ENCODE measurements at places on chromosomes 6 and 20.
A peak's percentile ranks its signal among the peaks of the same experiment; 100 is the strongest.

- no peak for DNase-seq
Observed at GRCh38 chr6:119308991-119309657, 40.4 kb downstream of the MAN1A1 start.

GRCh38 chr6:36268478-36269275 is 1.2 kb upstream of the PNPLA1 start:
- peak; percentile 47 for DNase-seq

- peak; percentile 95 for DNase-seq
Observed at GRCh38 chr20:49701241-49701790, 12.4 kb downstream of the B4GALT5 start.

DNA sequence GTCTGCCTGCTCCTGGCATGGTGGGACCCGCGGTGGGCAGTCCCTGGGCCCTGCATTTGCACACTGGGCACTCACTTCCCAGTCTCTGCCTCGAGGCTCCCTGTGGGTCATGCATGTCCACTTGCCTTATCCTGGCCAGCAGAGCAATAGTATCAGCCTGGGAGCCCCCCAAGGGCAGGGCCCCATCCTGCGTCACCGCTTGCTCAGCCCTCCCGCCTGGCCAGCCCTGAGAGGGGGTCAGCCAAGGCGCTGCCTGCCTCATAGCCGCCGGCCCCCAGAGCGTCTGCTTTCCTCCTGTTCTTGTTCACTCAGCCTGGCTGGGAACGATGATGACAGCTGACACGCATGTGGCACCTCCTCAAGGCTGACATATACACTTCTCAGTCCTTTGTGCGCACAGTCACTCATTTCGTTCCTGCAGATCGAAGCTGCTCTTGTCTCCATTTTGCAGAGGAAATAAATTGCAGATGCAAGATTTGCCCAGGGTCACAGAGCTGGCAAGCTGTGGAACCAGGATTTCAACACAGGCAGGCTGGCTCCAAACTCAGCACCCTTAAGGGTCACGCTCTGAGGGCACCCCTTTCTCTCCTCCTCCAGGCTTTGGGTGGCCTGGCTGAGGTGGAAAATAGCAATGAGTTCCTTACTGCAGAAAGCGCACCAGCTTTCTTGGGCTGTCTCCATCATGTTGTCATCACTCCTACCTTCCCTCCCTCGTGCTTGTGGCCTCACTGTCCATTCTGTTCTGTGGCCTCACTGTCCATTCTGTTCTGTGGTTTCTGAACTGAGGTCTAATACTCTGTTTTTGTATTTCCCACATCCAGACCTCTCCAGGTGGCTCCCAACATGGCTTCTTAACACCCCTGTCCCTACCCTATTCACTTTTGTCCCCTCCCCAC is 17.2 kb downstream of the KCNK17 start:
- no peak for DNase-seq

DNA sequence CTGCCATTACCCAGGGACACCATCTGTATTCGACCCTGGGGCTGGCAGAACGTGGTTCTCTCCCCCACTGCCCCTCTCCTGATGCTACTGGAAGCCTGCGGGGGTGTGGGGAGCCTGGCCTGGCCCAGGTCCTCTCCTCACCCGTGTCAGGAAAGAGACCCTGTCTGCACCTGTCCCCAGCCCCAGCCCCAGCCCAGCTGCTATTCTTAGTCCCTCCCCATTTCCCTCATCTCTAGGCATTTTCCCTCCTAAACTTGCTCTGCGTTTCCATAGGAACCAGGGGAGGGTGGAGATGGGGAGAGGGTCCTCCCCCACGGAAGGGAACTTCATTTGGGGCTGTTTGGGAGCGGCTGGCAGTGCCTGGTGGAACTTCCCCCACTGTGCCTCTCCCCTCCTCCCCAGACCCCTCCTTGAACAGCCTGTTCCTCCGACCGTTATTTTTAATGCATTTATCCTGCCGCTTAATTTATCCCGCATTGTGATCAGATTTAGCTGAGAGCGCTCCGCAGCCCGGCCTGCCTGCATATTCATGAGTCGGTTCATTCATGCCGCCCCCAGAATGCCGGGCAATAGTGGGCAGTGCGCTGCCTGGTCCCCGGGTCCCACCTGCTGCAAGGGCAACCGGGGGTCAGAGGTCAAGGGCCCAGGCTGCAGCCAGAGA is 31.8 kb upstream of the DLGAP4 start:
- no peak for DNase-seq

- no peak for DNase-seq
Observed at GRCh38 chr6:45982280-45983036, 33.2 kb downstream of the CLIC5 start.

- no peak for DNase-seq
Observed at GRCh38 chr6:129105793-129106192, 222.9 kb downstream of the LAMA2 start.

- no peak for DNase-seq
Observed at GRCh38 chr6:137729866-137730629, 137.0 kb upstream of the TNFAIP3 start.

DNA sequence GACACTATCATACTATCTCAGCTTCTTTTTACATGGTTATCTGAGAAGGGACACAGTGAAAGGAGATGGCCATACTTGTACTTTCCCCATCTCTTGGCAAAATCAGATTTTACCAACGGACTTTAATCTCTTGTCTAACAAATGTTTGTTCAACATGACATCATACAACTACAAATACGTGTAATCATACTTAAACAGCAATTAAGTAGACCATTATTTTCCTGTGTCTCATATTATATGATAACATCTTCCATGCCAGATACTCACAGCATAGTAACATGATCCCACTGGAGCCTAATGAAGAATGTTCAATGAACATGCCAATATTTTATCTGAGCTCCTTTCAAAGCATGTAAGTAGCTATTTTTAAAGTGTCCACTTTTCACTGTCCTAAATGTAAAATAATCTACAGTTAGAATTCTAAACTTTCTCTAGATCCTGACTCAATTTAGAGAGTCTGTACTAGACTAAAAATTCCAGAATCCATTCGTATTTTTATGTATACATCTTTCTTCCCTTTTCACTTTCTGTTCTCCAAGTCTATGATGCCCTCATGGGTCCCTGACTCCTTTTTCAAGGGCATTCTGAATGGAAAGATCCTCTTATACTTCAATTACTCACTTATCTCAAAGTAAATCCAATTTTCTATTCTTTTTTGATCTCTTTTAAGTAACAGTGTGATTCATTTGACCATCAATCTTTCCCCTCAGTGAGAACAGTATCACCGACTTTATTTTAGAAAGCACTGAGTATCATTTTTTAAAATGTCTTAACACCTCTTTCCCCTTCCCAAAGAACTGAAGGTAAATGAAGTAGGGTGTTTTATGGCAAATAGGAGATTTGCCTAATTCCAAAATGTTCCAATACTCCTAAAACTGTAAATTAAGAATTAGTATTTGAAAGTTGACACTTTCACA is 133.5 kb downstream of the CDK19 start:
- DNase-seq, result peak; percentile 78

GRCh38 chr6:46626228-46626909 is 26.2 kb downstream of the CYP39A1 start:
- DNase-seq, result peak; percentile 6

GRCh38 chr6:1689141-1689540 is 79.4 kb downstream of the FOXC1 start:
- no peak for DNase-seq

DNA sequence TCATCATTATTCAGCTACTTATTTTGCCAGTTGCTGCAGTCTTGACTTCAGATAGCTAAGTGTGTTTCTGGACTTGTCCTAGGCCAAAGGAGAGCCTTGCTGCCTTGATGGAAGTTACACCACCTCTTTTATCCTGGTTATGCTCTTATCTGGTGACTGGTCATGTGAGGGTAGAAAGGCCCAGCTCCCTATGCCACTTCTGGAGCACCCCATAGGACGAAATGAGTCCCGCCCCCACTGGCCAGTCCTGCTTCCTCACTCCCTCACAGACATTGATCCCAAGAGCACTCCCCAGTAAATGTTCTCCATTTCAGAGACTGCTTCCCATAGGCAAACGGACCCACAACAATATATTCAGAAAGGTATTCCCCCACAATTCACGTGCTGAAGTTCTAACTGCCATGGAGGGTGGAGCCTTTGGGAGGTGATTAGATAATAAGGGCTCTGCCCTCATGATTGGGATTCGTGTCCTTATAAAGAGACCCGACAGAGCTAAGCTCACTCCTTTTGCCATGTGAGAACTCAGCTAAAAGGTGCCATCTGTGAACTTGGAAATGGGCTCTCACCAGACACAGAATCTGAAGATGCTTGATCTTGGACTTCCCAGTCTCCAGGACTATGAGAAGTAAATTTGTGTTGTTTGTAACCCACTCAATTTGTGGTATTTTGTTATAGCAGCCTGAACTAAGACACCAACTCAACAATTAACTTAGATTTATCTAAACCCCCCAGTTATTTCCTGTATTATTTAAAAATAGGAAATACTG is 21.5 kb upstream of the ELOVL2 start:
- no peak for DNase-seq

DNA sequence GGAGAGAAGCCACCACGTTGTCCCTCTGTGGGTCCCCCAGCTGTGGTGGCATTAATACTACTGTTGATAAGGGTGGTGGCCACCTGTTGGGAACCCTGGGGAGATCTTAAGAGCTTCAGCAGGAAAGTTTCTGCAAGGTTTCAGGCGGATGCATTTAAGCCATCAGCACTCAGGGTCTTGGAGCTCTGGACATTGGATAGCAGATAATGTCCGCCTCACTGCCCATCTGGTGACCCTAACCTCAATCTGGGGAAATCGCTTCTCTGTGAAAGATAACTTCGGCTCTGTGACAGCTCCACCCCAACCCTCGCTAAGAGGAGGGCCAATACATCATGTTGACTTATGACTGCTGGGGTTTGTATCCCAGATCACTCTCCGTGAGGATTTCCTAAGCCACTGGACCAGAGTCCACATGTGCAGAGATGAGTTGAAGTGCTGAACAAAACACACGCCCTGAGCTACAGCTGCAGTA is 92.9 kb downstream of the FOXC1 start:
- DNase-seq, result no peak

GRCh38 chr6:46191961-46192360 is 21.2 kb upstream of the ENPP5 start:
- DNase-seq, result no peak

GRCh38 chr6:151385177-151385576 is 6.2 kb downstream of the ZBTB2 start:
- peak; percentile 18 for DNase-seq

DNA sequence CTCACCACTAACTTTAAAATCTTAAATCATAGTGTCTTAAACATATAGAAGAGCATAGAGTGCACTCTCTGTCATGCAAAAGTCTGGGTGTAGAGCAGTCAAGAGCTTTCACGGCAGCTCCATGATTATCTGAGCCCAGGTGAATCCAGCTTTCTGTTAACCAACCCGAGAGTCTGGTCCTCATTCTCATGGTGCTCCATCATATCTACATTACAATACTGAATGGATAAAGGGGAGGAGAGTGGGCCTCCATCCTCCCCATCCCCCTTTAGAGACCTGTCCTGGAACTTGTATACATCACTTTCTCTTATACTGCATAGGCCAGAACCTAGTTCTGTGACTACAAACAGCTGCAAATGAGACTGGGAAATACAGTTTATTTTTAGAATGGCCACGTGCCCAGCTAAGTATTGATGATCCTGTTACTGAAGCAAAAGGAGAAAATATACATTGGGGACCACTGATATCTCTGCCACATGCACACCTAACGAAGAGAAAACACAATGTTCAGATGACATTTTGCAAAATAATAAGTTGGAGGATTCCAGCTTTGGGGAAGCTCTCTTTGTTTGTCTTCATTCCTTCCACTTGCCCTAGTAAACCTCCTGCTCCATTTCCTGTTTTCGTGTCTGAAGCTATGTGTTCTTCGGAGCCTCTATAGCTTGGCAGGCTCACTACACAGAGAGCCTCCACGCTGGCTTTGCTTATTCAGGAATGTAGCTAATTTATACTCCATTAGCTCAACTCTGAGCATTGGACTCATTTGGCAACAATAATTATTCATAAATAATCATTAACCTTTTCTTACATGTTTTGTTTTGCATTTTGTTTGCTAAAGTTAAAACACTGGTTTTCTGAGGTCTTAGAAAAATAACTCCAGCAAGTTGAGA is 110.1 kb downstream of the IYD start:
- no peak for DNase-seq

GRCh38 chr6:168032005-168032760 is 34.7 kb downstream of the KIF25 start:
- DNase-seq, result no peak

DNA sequence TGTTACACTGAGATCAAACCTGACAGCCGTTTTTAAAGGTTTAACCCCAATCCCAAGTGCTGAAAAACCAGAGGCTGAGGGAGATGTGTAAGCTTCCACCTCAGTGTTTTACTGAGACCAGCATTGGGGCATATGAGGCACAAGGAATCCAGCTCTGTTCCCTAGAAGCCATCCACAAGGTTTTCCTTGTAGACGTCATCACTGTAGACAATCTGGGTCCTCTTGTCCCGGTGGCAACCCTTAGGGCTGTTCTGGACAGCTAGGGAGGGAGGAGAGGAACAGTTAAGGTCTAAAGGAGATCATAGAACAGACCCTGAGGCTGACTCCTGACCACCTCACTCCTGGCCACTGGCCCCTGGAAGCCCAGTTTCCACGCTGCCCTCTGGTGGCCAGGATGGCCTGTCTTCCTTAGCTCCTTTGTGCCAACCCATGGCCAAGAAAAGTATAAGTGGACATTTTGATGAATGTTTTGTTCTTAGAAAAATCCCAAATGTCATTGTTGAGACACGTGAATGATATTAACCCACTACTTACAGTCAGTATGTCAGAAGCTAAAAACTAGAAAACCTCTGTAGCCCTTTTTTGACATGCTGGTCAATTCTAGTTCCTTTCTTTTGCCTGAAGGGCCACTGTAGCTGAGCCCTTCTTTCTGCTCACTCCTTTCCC is 6.4 kb downstream of the CFB start:
- peak; percentile 44 for DNase-seq

DNA sequence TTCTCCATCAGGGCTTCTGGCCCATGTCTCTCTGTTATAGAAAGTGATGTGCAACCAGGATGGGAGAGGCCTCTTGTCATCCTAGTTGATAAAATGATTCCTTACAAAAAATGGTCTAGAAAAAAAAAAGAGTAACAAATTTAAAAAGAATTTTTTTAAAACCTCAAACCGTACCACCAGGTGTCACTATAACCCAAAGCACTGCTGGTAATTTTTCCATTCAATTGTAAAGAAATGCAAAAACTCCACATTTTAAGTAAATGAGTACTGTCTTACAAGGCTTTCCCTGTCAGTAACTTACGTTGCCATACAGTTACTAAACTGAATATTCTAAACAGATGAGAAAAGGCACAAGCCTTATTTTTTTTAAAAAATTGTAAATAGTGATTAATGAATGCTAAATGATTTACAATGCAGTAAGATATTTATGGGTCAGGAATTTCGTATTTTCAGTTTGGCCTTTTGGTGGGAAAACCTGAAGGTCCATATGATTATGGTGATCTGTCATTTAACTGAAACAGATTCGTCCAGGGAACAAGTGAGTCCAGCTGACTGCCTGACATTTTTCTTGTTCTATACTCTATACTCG is 95.4 kb downstream of the OGFRL1 start:
- DNase-seq, result peak; percentile 40

- no peak for DNase-seq
Observed at GRCh38 chr6:18498408-18498807, 111.3 kb downstream of the RNF144B start.

DNA sequence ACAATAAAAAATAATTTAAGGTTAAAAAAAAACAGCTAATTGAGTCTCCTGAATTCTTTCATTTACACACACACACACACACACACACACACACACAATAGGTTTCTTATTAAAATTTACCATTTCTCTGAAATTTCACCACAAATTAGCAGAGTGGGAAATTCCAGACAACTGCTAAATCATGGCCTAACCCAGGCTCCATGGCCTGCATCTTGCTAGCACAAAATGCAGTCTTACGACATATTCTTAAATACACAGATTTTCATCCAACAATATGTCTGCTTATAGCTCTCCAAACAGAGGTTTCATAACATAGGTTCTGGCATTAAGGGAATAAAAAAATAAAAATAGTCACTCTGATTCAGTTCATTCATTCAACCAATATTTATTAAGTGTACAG is 46.9 kb downstream of the SOD2 start:
- DNase-seq, result no peak

Measured in erythroblast (primary cell).